ENCODE measurements at places on chromosomes 3 and 15. TPM values are rescaled to one million over a fixed set of nuclear protein-coding genes. Genes with fewer than 3 reads are reported as not detected.

The CCDC54 gene
- total RNA-seq = not detected

The NAALADL2 gene
- 10.4 TPM for total RNA-seq

The LRRC49 gene
- 23.4 TPM for total RNA-seq

The PPM1L gene
- total RNA-seq = 30.1 TPM

The CCR3 gene
- total RNA-seq = not detected

The SYNM gene
- 1.1 TPM for total RNA-seq

The LRRC31 gene
- total RNA-seq = 0.67 TPM

The CELF6 gene
- 1.4 TPM for total RNA-seq

The NR2E3 gene
- total RNA-seq = not detected

The C3orf80 gene
- total RNA-seq = 0.50 TPM

The SLC28A1 gene
- not detected for total RNA-seq

The LRTM1 gene
- not detected for total RNA-seq

The ULK4 gene
- total RNA-seq = 14.2 TPM

The WNT5A gene
- total RNA-seq = 13.8 TPM

The CLRN1 gene
- not detected for total RNA-seq

The P2RY14 gene
- total RNA-seq = not detected

The AGBL1 gene
- not detected for total RNA-seq

The SLC2A2 gene
- 1.5 TPM for total RNA-seq

The SAMMSON gene
- 0.17 TPM for total RNA-seq

The LAMB2 gene
- total RNA-seq = 278 TPM

The GP5 gene
- 0.18 TPM for total RNA-seq

The GP9 gene
- total RNA-seq = not detected

The C3orf33 gene
- 4.4 TPM for total RNA-seq

The FAM43A gene
- total RNA-seq = 0.12 TPM

The IL5RA gene
- 0.11 TPM for total RNA-seq

All from progenitor cell of endocrine pancreas (in vitro differentiated cells).